ENCODE measurements at places on chromosomes 3 and 15.

DNA sequence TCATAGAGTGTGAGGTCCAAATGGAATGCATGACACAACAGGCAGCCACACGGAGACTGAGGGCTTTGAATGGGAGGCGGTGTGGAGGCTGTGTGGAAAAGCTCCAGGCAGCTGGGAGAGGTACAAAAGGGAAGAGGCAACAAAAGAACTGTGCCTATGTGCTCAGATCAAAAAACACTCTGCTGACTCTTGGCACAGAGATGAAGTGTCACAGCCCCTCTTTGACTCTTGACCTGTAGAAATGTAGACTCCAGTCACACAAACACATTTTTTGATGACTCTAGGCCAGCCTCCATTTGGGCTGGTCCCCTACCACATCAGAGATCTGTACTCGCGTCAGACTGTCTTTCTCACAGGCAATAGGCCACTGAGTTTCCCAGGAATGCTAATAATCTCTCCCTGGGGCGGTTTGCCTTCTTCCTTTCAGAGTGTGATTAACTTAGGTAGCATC is 456.0 kb downstream of the TUSC7 start:
- no peak for DNase-seq

DNA sequence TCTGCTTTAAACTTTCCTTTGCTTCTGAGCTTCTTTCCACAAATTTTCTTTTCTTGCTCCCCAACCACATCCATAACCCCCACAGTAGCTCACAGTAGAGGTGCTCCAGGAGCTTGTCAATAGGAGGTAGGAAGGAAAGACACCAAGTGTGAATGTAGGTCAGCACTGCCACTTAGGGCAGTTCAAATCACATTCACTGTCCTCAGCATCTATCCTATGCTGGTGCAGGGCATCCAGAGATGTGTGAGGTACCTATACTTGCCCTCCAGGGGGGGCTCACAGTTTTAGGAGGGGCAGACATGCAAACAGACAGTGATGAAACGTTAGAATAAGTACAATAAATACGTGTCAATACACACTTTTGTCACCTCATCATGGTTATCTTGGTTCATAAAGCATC is 1.5 kb upstream of the SPSB4 start:
- DNase-seq, result no peak

- DNase-seq, result no peak
Measured at GRCh38 chr3:28326458-28326926, 22.0 kb upstream of the ZCWPW2 start.

GRCh38 chr3:66692042-66692765 is 191.4 kb upstream of the LRIG1 start:
- DNase-seq, result no peak

GRCh38 chr3:131326307-131326706 is 55.3 kb upstream of the NUDT16 start:
- no peak for DNase-seq

GRCh38 chr15:78615151-78615589 is 5.6 kb downstream of the CHRNA3 start:
- DNase-seq, result no peak

GRCh38 chr3:129556358-129556695 is 13.4 kb downstream of the H1-8 start:
- DNase-seq, result no peak

- no peak for DNase-seq
Measured at GRCh38 chr3:157865352-157866000, 240.7 kb downstream of the SHOX2 start.

- DNase-seq, result no peak
Measured at GRCh38 chr3:105647047-105647446, 221.8 kb downstream of the CBLB start.

GRCh38 chr3:14452740-14453710 is 50.6 kb downstream of the SLC6A6 start:
- DNase-seq, result no peak

All from T-helper 1 cell (primary cell).